ENCODE measurements at places on chromosomes 2 and 18.

DNA sequence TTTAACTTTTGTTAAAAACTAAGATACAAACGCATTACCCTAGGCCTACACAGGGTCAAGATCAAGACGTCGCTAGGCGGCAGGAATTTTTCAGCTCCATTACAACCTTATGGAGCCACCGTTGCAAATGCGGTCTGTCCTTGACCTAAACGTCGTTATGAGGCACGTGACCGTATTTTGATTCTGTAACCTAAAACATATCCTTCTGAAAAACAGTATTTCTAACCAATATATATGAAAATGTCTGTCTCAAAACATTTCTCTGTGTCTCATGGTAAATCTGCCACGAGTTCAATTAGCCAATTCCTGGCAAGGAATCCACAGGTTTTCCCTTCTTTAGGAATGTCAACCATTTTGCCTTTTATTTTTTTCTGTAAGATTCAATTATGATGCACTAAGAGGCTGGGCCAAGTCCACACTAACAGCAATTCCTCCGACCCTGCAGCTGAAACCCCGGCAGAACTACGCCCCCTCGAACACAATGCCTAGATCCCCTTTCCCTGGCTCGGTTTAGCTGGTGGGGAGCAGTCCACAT is 1.7 kb downstream of the RTN4 start:
- no peak for DNase-seq

DNA sequence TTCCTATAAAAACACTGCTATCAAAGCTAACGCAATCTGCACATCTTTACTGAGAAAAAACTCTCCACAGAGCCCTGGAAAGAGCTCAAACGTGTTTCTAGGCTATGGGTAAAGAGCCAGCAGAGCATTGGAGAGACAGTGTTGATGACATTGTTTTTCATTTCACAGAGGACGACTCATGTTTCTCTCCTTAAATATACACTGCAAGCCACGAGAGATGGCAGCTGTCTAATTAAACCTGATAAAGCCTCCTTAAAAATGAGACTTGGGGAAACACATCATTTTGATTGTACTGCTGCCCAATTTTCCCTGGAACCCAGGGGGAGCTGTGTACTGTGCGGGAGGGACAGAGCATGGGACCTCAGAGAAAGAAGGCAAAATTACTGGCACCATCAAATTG is 294.3 kb upstream of the SETBP1 start:
- no peak for DNase-seq

- no peak for DNase-seq
Observed at GRCh38 chr18:38980420-38980819, 1414.8 kb upstream of the CELF4 start.

DNA sequence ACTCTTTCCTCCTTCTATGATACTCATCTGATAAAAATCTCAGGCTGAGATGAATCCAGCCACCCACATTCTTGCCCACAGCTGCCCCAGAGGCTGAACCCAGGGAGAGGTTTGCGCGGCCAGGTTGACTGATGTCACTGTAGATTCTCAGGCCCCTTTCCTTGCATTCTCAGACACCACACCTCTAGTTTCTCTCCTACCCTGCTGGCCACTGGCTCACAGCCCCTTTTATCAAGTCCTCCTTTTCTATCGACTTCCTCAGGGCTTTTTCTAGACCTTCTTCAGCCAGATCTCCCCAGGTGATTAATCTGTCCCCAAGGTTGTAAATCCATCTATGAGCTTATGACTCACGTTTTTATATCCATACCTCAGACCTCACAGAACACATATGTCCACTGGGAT is 99.8 kb downstream of the TACR1 start:
- no peak for DNase-seq

- no peak for DNase-seq
Observed at GRCh38 chr2:46562451-46562840, 83.1 kb downstream of the TMEM247 start.

- no peak for DNase-seq
Observed at GRCh38 chr2:127740665-127741288, 39.5 kb downstream of the SFT2D3 start.

DNA sequence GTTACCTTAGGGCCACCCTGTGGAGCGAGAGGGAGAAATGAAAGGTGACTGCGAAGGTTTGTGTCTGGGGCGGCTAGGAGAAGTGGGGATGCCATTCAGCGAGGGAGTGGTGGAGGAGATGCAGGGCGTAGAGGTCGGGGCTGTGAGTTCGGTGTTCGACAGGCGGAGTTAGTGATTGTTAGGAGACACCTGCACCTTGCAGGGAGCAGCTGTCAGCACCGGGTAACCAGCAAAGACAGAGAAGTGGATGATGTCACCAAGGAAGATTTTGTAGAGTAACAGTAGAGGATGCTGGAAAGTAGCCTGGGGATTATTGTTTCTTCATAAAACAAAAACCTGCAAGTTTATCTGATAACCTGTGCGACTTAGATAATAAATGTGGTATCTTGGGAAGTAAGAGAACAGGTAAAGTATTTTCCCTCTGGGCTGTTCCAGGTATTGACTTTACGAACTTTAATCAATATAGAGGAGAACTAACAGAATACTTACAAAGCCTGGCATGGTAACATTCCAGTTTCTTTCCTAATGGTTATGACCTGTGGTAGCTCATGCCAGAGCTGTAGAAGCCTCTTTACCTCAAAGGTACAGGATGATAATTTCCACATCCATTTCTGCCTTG is 63.8 kb downstream of the SPTBN1 start:
- no peak for DNase-seq

DNA sequence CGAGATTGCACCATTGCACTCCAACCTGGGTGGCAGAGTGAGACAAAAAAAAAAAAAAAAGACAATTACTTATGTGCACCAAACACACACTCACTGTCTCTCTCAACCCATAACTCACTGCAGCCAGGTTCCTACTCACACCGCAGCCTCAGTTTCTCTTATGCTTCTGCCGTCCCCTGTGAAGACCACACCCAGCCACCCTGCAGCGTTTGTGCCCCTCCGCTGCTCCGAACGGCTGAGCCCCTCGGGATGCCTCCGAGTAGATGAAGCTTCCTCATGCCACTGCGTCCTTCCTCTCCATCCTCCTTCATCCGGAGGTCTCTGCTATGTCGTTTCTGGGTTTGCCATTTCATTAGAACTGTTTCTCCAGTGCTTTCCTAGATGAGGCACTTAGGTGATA is 160.1 kb downstream of the TWIST2 start:
- no peak for DNase-seq

DNA sequence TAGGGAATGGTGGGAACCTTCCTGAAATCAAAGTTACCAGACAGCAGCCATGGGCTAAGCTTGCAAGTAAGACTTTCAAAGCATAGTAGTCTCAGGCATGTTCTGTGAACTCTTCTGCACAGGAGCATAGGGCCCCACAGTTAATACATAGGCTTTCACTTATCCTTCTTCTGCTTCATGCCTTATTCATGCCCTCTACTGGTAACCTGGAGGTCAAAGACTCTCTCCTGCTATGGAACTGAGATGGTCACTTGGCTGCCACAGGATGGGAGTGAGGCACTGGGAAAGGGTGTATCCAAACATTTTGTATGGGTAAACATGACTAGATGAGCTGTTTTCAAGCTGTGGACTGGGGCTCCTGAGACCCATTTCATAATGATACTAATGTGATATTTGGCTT is 49.1 kb upstream of the ZNF638 start:
- no peak for DNase-seq

GRCh38 chr18:5287854-5288253 is 7.7 kb downstream of the ZBTB14 start:
- no peak for DNase-seq

DNA sequence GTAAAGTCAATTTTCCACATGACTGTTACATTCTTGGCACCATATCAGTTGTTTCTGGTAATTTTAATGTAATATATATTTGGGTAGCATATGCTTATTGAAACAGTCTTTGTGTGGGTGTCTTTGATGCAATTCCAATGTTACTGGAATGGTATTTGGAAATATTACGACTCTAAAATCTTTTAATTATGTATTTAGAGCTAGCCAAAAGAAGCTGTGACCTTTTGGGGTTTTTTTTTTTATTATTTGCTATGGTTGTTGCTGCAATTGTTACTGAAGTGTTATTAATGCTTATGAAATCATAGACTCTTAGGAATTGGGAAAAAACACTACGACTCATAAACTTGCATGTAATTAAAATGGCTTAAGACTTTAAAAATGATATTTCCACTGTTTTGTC is 95.9 kb downstream of the AOX1 start:
- DNase-seq, result no peak

DNA sequence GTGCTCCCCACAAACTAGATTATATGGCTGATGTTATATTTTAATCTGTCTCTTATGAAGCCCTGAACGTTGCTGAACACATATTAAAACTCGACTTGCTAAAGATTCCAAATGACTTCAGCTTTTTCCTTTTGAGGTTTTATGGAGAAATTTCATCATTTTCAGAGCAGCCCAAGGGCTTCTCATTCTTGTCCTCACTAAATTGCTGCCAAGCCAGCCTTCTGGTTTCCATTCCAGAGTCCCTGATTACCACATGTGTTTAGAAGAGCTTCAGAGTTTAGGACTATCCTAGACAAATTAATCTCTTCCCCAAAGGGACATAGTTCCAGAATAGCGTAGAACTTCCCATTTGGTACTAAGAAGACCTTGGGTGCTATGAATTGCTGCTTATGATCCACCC is 77.8 kb upstream of the CCDC195 start:
- no peak for DNase-seq

GRCh38 chr2:29405266-29405665 is 290.1 kb downstream of the CLIP4 start:
- DNase-seq, result no peak

GRCh38 chr18:77249569-77250500 is at the start of gene GALR1:
Gene GALR1, plus strand, starts transcription at chr18:77249848. Its CDS starts 701 bp downstream, at chr18:77250549.
- DNase-seq, result no peak

GRCh38 chr18:79804130-79804787 is 6.5 kb downstream of the KCNG2 start:
- no peak for DNase-seq

DNA sequence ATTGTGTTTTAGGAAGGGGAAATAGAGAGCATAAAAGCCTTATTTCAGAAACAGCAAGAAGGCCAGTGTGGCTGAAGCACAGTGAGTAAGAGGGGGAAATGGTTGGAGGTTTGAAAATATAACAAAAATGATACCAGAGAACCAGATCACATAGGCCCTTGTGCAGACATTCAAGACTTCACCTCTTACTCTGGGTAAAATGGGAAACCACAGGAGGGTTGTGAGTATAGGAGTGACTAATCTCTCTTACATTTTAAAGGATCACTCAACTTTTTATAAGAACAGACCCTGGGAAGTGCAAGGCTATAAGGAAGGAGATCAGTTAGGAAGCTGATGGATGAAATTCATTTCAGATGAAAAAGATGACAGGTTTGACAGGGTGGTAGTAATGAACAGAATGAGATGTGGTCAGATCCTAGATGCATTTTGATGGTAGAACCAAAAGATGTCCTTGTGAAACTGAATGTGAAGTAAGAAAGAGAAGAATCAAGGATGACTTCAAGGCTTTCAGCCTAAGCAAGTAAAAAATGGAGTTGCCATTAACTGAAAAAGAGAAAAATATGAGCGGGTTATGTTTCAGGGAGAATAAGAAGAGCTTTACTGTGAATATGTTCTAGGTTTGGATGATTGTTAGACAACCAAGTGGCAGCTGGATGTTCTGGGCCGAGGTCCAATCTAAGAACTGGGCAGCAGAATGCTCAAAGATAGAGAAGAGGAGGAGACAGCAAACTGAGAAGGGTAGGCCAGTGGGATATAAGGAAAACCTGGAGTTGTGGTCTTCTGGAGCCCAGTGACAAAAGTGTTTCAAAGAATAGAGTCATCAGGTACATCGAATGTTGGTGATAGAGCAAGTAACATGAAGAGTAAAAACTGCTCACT is 65.1 kb downstream of the USP40 start:
- no peak for DNase-seq

DNA sequence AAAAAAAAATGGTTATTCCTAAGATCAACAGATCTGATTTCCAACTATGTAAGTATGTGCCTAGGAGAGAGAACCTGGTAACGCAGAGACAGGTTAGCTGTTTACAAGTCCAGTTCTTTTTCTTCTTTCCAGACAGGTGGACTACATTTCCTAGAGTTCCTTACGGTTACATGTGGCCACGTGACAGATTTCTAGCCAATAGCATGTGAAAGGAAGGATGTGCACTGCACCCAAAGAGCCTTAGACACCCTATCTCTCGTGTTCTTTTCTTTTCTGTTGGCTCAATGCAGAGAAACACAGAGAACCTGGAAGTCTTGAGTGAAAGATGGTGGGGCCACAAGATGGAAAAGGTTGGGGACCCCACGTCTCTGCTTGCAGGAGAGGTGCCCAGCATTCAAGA is 375.9 kb downstream of the TNS1 start:
- DNase-seq, result no peak

DNA sequence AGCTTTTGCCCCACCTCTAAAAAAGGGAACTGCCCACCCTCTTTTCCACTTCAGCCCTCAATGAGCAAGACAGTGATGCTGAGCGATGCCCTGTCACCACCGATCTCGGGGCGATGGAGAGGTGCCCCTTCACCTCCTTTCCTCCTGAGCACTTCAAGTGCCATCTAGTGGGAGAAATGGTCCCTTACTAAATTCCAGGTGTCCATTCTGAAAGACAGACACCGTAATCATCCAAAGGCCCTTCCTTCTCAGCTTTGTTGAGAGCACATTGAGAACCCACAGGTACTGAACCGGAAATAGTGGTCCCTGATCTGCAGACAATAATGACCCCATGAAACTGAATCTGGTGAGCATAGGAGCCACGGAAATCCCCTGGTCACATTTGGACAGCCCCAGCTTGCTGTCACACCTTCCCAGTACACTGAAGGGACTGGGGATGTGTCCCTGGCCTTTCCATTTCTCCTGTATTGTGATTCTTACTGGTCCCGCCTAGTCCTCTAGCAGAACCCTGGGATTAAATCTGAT is 38.5 kb downstream of the KCTD18 start:
- DNase-seq, result no peak

GRCh38 chr2:128358941-128359731 is 40.5 kb upstream of the HS6ST1 start:
- DNase-seq, result no peak

- no peak for DNase-seq
Observed at GRCh38 chr2:195471163-195471562, 185.9 kb upstream of the SLC39A10 start.

- no peak for DNase-seq
Observed at GRCh38 chr2:44965684-44966083, 24.2 kb downstream of the SIX3 start.

GRCh38 chr18:31101183-31102024 is 817 bp downstream of the DSC2 start:
- DNase-seq, result no peak

GRCh38 chr2:177264209-177264692 is 276 bp downstream of the NFE2L2 start:
- DNase-seq, result no peak

DNA sequence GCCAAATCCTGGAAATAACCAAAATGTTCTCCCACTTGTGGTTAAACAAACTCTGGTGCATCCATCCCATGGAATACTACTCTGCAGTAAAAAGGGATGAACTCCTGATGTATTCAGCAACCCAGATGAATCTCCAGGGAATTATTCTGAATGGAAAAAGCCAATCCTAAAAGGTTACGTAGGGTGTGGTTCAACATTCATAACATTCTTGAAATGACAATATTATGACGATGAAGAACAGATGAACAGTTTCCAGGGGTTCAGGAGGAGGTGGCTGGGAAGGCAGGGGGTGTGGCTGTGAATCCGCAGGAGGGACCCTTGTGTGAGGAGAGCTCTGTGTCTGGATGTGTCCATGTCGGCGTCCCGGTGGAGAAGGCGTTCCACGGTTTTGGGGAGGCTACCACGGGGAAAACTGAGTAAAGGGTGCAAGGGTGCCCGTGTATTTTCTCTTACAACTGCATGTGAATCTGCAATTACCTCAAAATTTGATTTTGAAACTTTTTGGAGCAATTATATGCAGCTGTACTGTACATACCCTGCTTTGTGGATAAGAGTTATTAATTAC is 47.3 kb downstream of the KCNG2 start:
- no peak for DNase-seq
